ENCODE measurements at places on chromosomes 7 and 10.
A peak's percentile ranks its signal among the peaks of the same experiment; 100 is the strongest.

DNA sequence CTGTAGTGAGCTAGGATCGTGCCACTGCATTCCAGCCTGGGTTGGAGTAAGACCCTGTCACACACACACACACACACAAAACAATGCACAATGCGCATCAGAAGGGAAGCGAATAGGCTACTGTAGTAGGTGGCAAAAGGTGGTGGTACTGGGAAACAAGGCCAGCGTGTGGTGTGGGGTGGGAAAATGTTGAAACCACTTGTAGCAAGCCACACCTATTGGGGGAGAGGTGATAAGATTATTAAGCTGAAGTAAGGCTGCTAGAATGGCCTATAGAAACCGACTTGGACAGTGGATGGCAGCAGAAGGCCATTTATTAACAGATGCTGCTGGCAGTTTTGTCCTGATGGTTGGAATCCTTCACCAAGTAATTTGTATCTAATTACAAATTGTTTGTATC, 7.2 kb upstream of the CHCHD1 start:
- H3K27ac ChIP-seq = peak overlapping the region; percentile 90
- peaks cover 11% of the 10 kb centered on the region for H3K36me3 ChIP-seq
- peaks cover 30% of the 10 kb centered on the region for H3K4me1 ChIP-seq

- H3K4me1 ChIP-seq = peaks cover 3% of the 10 kb centered on the region
- H3K4me3 ChIP-seq = no peak overlapping the region
- no peak overlapping the region for H3K27ac ChIP-seq
- H3K27me3 ChIP-seq = no peaks in the 10 kb centered on the region
- DNase-seq = peak; percentile 23
Measured at GRCh38 chr7:12646139-12646538, 41.3 kb upstream of the ARL4A start.

DNA sequence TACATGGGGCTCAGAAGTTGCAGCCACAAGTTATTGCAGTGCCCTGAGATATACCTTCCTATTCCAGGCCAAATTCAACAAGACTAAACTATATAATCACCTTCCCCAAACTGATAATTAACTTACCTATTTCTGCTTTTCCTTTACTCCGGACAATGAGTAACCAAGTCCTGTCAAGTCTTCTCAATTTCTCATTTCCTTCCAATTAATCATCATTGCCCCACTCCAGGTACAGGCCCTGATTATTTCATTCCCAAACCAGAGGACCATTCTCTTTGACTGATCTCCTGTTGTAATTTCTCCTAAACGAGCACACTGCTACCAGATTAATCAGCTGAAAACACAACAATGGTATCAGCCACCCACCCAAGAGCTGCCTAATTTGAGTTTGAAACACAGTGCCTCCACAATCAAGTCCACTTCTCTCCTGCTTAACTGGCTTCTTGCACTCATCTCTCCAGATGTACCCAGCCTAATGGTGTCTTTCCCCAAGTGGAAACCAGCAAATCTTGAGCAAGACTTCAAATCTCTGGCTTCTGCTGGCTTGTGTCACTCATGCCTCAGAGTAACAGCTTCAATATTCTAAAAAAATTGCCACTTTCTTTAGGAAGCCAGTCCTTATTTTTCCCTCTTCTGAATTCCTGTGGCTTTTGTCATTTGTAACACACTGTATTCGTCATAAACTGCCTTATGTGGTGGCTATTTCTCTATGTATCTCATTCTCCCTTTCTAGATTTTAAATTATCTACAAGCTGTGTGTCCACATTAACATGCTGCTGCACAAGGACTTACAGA, 89.1 kb downstream of the CDK6 start:
- peak overlapping the region; percentile 79 for H3K27ac ChIP-seq
- H3K36me3 ChIP-seq = peaks cover 66% of the 10 kb centered on the region
- no peak overlapping the region for H3K4me3 ChIP-seq
- no peak for DNase-seq
- no peaks in the 10 kb centered on the region for H3K27me3 ChIP-seq

- H3K36me3 ChIP-seq = no peaks in the 10 kb centered on the region
- no peak overlapping the region for H3K27ac ChIP-seq
Measured at GRCh38 chr7:115183431-115184057, 261.6 kb downstream of the MDFIC start.

GRCh38 chr7:158054611-158055010, 533.0 kb downstream of the PTPRN2 start:
- no peak overlapping the region for H3K4me3 ChIP-seq
- no peaks in the 10 kb centered on the region for H3K4me1 ChIP-seq
- H3K27me3 ChIP-seq = no peaks in the 10 kb centered on the region
- H3K36me3 ChIP-seq = no peaks in the 10 kb centered on the region

GRCh38 chr7:518630-519483, 789 bp downstream of the PDGFA start:
- no peaks in the 10 kb centered on the region for H3K36me3 ChIP-seq
- peaks cover 49% of the 10 kb centered on the region for H3K4me1 ChIP-seq
- H3K27ac ChIP-seq = no peak overlapping the region
- H3K27me3 ChIP-seq = peaks cover 29% of the 10 kb centered on the region
- peak overlapping the region; percentile 45 for H3K4me3 ChIP-seq
- DNase-seq = peak; percentile 63

- no peak for DNase-seq
- no peak overlapping the region for H3K4me3 ChIP-seq
- H3K27ac ChIP-seq = no peak overlapping the region
- H3K36me3 ChIP-seq = no peaks in the 10 kb centered on the region
Measured at GRCh38 chr7:27730112-27730511, 9.8 kb upstream of the TAX1BP1 start.

DNA sequence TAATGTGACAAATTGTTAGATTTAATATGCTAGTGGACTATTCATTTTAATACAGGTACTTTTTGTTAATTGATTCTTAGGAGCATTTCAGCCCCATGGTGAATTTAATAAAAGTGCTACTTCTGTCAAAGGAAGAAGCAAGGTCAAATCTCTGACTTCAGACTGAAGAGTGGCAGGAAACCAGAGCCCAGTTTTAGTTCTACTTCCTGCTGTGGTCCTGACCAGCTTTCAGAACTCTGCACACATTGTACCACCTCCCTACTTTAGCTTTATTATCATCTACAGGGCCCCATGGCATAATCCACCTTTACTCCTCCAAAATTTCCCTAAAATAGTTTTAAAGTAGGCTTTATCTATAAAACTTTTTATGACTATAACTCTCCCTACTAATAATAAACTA, 33.7 kb downstream of the CTTNBP2 start:
- H3K27me3 ChIP-seq = no peaks in the 10 kb centered on the region
- H3K4me3 ChIP-seq = no peak overlapping the region
- H3K27ac ChIP-seq = no peak overlapping the region
- no peaks in the 10 kb centered on the region for H3K36me3 ChIP-seq
- peak; percentile 31 for DNase-seq

- no peak overlapping the region for H3K27ac ChIP-seq
- H3K27me3 ChIP-seq = peaks cover 6% of the 10 kb centered on the region
- H3K4me1 ChIP-seq = no peaks in the 10 kb centered on the region
- DNase-seq = no peak
Measured at GRCh38 chr10:34918060-34918775, 103.1 kb upstream of the PARD3 start.

DNA sequence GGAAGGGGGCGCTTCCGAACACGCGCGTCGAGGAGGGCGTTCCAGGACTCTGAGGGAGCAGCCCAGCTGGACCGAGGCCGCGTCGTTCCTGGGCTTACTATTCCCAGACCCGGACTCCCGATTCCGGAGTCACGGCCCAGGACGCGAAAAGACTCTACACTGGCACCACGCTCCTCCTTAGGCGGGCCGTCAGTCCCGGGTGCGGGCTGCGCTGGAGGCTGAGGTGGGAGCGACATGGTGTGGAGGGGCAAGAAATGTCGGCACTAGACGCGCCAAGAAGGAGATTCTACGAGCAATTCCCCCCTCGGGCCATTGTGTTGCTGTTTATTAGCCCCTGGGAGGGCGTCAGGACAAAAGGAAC, 584 bp upstream of the RUNDC3B start:
- peaks cover 2% of the 10 kb centered on the region for H3K27me3 ChIP-seq
- no peak overlapping the region for H3K27ac ChIP-seq
- no peak for DNase-seq

DNA sequence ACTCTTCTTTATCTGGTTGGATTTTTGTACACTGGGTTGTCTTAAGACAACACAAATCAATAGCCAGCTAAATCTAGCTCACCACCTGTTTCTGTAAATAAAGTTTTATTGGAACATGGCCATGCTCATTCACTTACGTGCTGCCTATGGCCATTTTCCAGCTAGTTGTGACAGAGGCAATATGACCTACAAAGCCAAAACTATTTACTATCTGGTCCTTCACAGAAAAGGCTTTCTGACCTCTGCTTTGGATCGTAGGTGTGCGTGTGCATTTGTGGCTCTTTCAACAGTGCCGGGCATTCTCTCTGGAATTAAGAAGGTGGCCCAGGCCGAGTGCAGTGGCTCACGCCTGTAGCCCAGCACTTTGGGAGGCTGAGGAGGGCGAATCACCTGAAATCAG, 45.5 kb downstream of the NRAP start:
- no peak overlapping the region for H3K4me3 ChIP-seq
- H3K27me3 ChIP-seq = peaks cover 8% of the 10 kb centered on the region
- DNase-seq = no peak
- H3K27ac ChIP-seq = no peak overlapping the region
- no peaks in the 10 kb centered on the region for H3K36me3 ChIP-seq

DNA sequence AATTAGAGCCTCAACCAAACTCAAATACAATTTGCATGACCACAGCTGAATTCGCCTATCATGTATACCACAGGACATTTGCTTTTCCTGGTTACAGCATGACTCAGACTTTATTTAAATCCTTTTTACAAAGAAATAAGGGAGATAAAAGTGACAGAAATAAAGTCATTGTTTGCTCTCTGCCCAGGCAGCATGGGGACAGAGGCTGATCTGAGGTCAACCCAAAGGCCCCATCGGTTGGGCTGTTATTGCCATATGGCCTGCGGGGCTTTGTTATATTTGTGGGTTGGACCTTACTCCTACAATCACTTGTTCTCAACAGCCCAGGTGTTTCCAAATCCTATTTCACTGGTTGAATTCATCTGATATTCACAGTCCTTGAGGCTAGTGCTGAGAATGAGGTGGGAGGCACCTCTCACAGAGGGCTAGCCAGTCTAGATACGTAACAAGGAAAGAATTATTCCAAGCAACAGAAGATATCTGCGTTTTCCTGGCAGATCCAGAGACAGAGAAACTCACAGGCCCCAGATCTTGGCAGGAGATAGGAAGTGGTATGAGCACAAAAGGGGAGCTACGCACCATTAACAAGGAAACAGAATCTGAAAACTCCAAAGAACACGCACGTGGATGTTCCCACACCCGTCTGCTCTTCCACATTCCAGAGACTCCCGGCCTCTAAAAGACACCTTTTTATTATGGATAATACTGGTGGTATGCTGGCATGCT, 117.3 kb downstream of the HIPK2 start:
- no peak overlapping the region for H3K27ac ChIP-seq
- no peak overlapping the region for H3K4me3 ChIP-seq
- DNase-seq = no peak
- peaks cover 2% of the 10 kb centered on the region for H3K4me1 ChIP-seq
- no peaks in the 10 kb centered on the region for H3K27me3 ChIP-seq
- no peaks in the 10 kb centered on the region for H3K36me3 ChIP-seq

DNA sequence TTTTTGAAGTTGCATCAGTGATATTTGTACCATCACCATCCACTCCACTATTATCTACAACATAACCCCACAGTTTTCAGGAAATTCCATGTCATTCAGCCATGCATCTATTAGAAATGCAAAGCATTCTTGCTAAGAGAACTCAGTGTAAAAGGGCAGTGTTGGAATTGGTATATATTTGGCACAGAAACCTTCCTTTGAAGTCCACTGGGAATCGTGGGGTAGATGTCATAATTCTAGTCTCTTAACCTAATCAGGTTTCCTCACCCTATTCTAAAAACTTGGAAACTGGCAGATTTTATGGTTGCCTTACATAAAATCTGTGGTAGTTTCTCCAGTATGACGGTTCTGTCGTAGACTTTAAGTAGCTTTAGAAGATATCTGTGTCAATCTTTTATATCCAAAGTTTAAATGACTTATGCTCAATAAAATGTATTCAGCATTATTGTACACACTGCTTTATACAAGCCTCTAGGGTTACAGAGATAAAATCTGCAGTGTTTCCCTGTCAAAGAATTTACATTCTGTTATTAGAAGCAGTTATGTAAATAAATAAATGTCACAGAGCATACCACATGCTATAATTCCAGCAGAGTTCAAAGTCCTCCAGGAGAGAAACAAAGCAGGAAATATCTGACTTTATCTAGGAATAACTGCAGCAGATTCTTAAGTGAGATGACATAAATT, 704.4 kb upstream of the CELF2 start:
- no peak overlapping the region for H3K4me3 ChIP-seq
- no peak overlapping the region for H3K27ac ChIP-seq
- H3K27me3 ChIP-seq = no peaks in the 10 kb centered on the region

DNA sequence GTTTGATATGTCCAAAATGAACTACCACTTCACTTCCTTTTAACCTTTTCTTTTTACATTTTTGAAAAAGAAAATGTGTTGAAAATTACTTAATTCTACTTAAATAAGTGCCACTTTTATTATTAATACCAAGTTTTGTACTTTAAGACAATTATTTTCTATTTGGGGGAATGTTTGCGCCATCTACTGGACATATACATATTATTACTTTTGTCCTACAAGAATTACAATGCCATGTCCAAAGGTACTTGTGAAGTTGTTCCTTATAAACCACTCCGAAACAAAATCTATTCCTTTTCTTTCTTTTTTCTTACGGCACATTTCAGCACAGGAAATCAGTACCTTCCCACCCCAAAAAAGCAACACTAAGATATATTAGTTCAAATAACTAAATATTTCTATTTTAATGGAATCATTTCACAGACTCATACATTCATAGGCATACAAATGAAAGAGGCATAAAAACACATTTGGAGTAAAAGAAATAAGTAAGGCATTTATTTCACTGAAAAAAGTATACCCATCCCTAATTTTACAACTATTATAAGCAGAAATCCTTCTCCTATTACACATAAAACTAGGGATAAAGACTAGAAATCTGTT, 169.9 kb downstream of the RNF133 start:
- H3K36me3 ChIP-seq = no peaks in the 10 kb centered on the region
- peak; percentile 54 for DNase-seq
- no peak overlapping the region for H3K4me3 ChIP-seq
- H3K4me1 ChIP-seq = no peaks in the 10 kb centered on the region

DNA sequence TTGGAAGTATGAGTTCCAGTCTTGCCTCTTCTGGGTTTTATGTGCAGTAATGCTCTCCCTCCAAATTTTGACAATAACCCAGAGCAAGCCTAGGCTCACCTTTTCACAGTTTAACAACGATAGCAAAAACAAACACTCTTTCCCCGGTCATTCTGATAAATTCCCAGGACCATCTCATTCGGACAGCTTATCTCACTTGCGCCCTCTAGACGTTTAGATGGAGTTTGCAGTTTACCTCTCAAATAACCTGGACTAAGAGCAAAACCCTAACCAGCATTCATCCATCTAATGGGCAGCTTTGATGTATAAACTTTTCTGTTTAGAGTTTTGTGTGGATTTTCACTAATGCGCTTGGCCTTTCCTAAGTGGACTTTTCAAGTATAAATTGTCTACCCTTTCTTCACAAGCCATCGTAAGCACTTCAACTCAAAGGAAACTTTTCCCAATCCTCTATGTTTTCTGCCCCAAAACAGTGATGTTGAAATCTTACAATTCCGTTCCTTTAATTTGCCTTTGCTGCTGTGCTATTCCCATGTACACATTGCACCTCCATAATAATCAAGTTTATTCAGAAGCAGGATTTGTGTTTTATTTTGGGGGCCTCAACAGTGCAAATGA, 114.9 kb downstream of the HDAC9 start:
- DNase-seq = peak; percentile 4
- no peaks in the 10 kb centered on the region for H3K27me3 ChIP-seq
- peaks cover 4% of the 10 kb centered on the region for H3K36me3 ChIP-seq
- H3K4me1 ChIP-seq = no peaks in the 10 kb centered on the region
- no peak overlapping the region for H3K27ac ChIP-seq
- no peak overlapping the region for H3K4me3 ChIP-seq

Measured in common myeloid progenitor, CD34-positive (primary cell).